ENCODE measurements at places on chromosomes 12 and 14.

- peaks cover 12% of the 10 kb centered on the region for H3K27me3 ChIP-seq
- H3K27ac ChIP-seq = no peak overlapping the region
- no peaks in the 10 kb centered on the region for H3K36me3 ChIP-seq
Measured at GRCh38 chr12:51846911-51847642, 1.4 kb downstream of the FIGNL2 start.

DNA sequence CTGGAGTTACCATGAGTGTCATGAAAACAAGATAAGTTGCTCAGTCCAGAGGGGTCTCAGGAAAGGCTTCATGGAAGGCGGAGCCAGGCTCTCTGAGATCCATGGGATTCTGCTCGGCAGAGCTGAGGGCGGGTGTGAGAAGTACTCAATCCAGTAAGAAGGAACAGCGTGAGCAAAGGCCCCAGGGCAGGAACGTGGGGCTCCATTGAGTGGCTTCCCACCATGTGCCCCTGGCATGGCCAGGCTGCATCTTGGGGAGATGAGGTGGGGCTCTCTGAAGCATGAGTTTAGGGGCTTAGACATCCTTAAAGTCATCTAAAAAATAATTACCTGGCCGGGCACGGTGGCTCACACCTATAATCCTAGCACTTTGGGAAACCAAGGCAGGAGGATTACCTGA lies 58.0 kb downstream of the ARL6IP4 start:
- DNase-seq = no peak
- H3K36me3 ChIP-seq = peaks cover 1% of the 10 kb centered on the region
- no peak overlapping the region for H3K27ac ChIP-seq
- peaks cover 33% of the 10 kb centered on the region for H3K4me1 ChIP-seq

DNA sequence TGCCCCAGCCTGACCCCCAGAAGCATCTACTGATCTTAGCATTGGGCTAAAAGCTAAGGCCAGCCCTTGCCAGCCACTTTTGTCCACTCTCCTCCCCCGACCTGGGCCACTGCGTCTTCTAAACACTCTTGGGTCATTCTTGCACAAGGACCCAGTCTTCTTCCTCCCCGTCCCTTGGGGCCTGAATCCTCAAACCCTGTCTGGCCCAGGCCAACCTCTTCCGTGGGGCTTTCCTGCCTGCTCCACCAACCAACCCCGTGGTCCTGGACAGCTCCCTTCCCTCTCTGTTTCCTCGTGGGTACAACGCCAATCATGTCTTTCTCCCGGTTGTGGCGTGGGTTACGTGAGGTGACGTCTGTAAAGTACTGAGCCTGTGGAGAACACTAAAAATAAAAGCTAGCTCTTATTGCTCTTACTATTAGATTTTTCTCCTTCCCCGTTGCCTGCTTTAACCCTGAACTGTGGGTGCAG lies 21.5 kb downstream of the FAM222A start:
- no peaks in the 10 kb centered on the region for H3K4me1 ChIP-seq
- H3K36me3 ChIP-seq = no peaks in the 10 kb centered on the region

DNA sequence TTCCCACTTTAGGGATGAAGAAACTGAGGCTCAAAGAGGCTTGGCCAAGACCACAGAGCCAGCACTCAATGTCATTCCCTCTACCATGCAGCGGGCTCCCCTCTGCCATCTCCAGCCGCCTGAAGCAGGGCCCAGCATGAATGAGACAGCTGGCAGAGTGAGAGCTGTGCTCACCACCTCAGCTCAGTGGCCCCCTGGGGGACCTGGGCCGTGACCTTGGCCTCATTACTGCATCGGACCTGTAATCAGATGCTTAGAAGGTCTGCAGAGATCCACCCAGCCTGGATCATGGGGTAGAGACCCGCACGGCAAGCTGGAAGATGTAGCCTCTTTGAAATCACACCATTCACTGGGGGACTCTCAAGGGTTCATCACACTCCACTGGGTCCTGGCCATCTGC lies 22.7 kb upstream of the CORO1C start:
- no peaks in the 10 kb centered on the region for H3K36me3 ChIP-seq
- H3K4me3 ChIP-seq = no peak overlapping the region
- H3K27me3 ChIP-seq = no peaks in the 10 kb centered on the region
- H3K27ac ChIP-seq = no peak overlapping the region

DNA sequence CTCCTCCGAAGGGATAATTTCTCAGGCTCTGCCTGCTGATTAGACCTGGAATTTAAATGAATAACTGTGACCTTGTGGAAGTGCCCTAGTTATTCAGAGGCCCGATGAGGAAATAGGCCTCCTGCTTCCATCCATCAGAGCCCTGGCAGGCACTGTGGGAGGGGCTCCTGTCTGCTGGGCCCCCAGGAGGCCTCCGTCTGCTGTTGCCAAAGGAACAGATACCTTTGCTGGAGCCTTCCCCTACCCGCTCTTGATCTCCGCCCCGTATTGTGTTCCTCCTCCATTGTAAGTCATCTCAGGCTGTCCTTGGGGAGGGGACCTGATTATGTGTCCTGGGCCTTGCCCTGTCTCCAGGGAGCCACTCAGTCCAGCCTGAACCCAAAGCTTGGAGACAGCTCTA lies 112.3 kb downstream of the NRXN3 start:
- no peaks in the 10 kb centered on the region for H3K27me3 ChIP-seq
- H3K4me3 ChIP-seq = no peak overlapping the region
- no peak for DNase-seq
- H3K36me3 ChIP-seq = no peaks in the 10 kb centered on the region
- no peaks in the 10 kb centered on the region for H3K4me1 ChIP-seq

- no peak overlapping the region for H3K4me3 ChIP-seq
- no peaks in the 10 kb centered on the region for H3K36me3 ChIP-seq
- DNase-seq = peak; percentile 36
- no peaks in the 10 kb centered on the region for H3K4me1 ChIP-seq
- H3K27me3 ChIP-seq = no peaks in the 10 kb centered on the region
Measured at GRCh38 chr14:35335388-35336092, 43.4 kb downstream of the PSMA6 start.

- H3K4me1 ChIP-seq = peaks cover 18% of the 10 kb centered on the region
- peaks cover 2% of the 10 kb centered on the region for H3K36me3 ChIP-seq
- DNase-seq = no peak
- no peaks in the 10 kb centered on the region for H3K27me3 ChIP-seq
- no peak overlapping the region for H3K27ac ChIP-seq
- H3K4me3 ChIP-seq = no peak overlapping the region
Measured at GRCh38 chr14:55599250-55599879, 19.4 kb downstream of the KTN1 start.

- no peaks in the 10 kb centered on the region for H3K36me3 ChIP-seq
- H3K27ac ChIP-seq = no peak overlapping the region
- H3K4me1 ChIP-seq = no peaks in the 10 kb centered on the region
Measured at GRCh38 chr14:95956601-95957460, 80.2 kb downstream of the TUNAR start.

GRCh38 chr12:41983394-41983793 lies 161.3 kb downstream of the GXYLT1 start:
- no peak for DNase-seq
- H3K27me3 ChIP-seq = no peaks in the 10 kb centered on the region
- no peak overlapping the region for H3K4me3 ChIP-seq

DNA sequence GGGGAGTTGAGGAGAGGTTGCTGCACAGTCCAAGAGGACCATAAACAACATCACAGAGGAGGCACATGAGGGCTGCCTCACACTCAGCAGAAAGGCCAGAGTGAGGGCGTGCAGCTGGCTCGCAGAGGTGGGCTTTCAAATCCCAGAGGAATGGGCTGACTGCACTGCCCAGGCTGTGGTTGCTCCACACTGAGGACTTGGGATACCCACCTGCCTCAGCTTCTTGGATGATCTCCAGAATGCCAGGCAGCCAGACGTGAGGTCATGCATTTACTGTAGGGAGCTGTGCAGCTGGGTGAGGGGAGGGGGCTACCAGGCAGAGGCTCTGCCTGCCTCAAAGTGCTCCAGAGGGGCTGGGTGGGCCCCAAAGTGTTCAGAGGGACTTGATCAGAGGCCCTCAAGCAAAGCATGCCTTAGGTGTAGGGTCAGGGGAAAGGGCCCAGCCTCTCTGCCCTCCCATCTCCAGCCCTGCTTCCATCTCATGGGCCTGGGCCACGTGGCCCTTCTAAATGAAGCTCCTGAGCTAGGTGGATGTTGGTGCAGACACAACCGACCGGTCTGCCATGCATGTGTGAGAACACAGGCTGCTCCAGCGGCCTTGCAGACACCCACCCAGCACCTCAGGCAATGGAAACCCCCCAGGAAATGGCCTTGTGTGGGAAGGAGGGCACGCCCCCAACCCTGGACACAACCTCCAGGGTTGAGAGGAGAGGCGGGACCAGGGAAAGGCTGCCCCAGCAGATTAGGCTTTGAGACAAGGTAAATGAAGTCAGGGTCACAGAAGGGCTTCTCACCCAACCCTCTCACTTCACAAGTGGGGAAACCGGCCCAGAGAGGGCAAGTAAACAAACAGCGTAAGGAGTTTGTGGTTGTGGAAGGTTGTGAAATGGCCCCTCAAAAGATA lies 90.8 kb downstream of the NTF3 start:
- peaks cover 68% of the 10 kb centered on the region for H3K27me3 ChIP-seq
- no peak overlapping the region for H3K27ac ChIP-seq
- DNase-seq = no peak
- no peaks in the 10 kb centered on the region for H3K4me1 ChIP-seq
- H3K36me3 ChIP-seq = no peaks in the 10 kb centered on the region
- no peak overlapping the region for H3K4me3 ChIP-seq
